ENCODE measurements at places on chromosomes 11 and 22. TPM values are rescaled to one million over a fixed set of nuclear protein-coding genes. Genes with fewer than 3 reads are reported as not detected.

The RIBC2 gene
- not detected for polyA plus RNA-seq

The MMP13 gene
- polyA plus RNA-seq = not detected

The MUC5AC gene
- polyA plus RNA-seq = not detected

The DBX1 gene
- not detected for polyA plus RNA-seq

The SLC17A6 gene
- polyA plus RNA-seq = not detected

The DENND6B gene
- polyA plus RNA-seq = 2.6 TPM

The MMP10 gene
- not detected for polyA plus RNA-seq

The FIBIN gene
- 1.5 TPM for polyA plus RNA-seq

The TRIM44 gene
- polyA plus RNA-seq = 17.9 TPM

The TRPM5 gene
- polyA plus RNA-seq = not detected

The MS4A6A gene
- polyA plus RNA-seq = not detected

The DTX4 gene
- 1.8 TPM for polyA plus RNA-seq

Data from Purkinje cell (primary cell).